ENCODE measurements at places on chromosomes 12 and 14. TPM values are rescaled to one million over a fixed set of nuclear protein-coding genes. Genes with fewer than 3 reads are reported as not detected.

The CD4 gene
- 15.0 TPM for total RNA-seq

GRCh38 chr12:52655251-52655650 lies 3.2 kb upstream of the KRT2 start:
- no peak for DNase-seq

DNA sequence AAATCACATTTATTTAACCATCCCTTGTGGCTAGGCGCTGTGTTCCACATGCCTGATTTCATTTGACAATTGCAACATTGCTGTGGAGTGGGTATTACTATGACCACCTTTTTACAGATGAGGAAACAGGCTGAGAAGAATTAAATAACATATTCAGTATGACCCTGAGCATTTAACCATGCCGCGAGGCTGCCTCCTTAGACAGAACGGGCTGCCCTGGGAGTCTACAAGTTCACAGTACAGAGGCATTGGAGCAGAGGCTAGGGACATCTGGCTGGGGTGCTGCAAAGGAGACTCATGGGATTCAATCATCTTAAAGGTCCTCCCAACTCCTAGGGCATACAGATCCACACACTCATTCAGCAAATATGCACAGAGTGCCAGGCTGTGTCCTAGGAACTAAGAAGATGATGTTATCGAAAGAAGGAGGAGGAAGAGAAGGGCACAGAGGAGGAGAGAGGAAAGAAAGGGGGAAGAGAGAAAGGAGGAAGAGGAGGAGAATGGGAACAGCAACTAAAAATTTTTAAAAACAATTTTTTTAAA lies 164.7 kb upstream of the CCND2 start:
- peak; percentile 53 for DNase-seq

- DNase-seq, result no peak
These were observed 174.5 kb downstream of the KTN1 start for GRCh38 chr14:55754471-55754870.

The LTBP2 gene
- total RNA-seq, result 493 TPM

DNA sequence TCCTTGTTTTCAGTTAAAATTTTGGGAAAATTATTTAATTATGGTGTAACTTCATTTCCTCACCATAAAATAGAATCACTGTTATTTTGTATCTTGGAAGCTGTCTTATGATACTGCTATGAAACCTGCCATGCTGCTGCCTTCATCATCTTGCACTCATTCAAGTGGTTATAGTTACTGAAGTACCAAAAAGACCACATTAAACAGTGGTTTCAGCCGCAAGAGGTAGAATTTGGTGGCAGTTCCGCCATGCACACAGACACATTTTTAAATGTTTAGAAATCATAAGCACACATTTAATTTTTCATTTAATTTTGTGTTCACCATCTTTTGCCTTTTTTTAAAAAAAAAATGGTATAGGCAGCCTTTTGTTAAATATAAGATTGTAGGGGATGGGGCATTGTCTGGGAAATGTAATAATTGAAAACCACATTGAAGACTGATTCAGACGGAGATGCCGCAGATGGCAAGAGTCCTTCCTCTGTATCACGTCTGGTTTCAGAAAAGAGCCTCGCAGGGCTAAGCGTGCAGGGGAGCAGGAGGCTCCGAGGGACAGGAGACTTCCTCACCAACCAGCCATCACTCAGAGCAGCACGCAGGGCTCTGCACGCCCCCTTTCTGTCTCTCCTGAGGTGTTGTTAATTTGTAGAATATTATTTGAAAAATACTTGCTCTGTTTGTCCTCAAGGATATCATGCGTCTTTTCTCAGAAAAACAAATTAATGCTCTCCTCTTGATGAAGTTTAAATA lies 115.2 kb upstream of the PELI2 start:
- DNase-seq, result no peak

The ADAMTS20 gene
- not detected for total RNA-seq

The TMEM229B gene
- total RNA-seq, result 5.8 TPM

DNA sequence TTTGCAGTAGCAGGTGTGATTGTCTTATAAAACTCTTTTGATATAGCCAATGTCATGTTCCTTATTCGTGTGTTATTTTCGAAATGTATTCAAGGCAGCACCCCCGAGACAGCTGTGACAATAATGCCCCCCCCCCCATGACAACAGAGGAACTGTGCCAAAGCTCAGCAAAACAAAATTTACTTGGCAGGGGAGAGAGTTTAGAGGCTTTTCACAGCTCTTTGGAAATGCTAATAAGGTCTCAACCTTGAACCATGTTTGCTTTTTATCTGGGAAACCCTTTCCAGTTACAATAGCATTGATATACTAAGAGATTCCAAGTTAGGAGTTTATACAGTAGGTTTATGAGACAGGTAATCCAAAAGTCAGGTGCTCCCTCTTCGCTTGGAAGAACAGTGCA lies 56.4 kb upstream of the USP44 start:
- DNase-seq, result no peak

- DNase-seq, result peak; percentile 38
These were observed 82.6 kb downstream of the LRRC74A start for GRCh38 chr14:76908834-76909233.

- DNase-seq, result no peak
These were observed 66.2 kb downstream of the CRADD start for GRCh38 chr12:93743229-93743998.

GRCh38 chr12:45483571-45483970 lies 245.9 kb upstream of the ARID2 start:
- no peak for DNase-seq

DNA sequence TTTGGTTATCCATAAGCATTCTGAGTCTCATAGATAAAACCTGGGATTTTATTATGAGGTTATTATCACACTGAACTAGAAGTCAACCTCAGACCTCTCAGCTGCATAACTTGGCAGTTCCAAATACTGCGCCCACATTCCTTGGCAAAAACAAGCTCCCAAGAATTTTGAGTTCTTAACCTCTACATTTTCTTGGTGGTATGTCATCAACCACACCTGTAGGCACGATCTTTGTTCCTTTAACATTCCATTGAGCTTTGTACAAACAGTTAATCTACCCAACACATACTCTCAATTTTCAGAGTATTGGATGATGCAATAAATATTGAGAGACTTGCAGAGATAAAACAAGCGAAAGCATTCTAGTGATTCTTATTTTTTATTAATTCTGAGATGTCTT lies 371.8 kb upstream of the PRICKLE1 start:
- DNase-seq, result peak; percentile 37

- DNase-seq, result no peak
These were observed 144.3 kb downstream of the BCL11B start for GRCh38 chr14:99127651-99128167.

DNA sequence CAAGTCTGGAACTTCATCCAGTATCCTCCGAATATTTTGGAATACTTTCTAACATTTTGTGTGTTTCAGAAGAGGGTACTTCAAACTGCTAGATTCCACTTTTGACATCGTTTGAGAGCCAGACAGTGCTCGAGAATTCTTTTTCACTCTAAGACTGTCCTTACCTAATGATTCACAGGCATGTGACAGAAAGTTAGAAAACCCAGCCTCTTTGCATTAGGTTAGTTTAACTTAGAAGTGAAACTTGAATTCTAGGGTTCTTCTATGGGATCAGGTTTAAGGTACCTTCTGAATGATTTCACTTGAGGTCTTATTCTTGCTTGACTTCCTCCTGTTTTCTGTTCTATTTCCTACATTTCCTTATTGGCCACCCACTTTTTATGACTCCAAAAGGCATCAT lies 431.8 kb downstream of the SLC6A15 start:
- DNase-seq, result no peak

DNA sequence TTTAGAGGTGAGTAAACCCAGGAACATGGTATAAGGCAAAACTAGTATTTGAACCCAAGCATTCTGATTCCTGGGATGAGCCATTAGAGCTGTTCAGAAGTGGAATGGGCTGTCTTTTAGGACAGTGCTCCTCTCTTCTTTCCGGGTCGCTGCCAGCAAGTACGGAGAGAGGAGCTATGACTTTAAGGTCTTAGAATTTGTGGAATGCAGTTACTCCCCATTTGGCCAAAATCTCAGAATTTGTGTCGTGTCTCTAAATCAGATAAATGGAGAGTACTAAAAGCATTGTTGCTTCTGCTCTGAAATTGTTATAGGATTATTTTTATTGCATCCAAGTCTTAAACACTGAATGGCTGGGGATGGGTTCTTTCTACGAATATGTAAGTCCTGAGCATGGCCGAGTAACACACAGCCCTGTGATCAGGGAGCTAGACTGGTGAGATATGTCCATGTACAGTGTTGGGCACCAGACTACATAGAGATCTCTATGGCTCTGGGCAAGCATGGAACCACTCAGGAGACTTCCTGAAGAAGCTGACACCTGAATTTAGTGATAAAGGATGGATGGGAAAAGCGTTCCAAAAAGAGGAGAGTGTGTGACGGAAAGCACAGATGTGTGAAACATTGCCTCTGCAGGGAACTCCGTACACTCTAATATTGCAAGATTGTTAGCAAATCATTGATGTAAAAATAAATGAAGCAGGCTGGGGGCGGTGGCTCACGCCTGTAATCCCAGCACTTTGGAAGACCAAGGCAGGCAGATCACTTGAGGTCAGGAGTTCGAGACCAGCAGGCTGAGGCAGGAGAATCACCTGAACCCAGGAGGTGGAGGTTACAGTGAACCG lies 184.7 kb downstream of the SRGAP1 start:
- DNase-seq, result peak; percentile 72

DNA sequence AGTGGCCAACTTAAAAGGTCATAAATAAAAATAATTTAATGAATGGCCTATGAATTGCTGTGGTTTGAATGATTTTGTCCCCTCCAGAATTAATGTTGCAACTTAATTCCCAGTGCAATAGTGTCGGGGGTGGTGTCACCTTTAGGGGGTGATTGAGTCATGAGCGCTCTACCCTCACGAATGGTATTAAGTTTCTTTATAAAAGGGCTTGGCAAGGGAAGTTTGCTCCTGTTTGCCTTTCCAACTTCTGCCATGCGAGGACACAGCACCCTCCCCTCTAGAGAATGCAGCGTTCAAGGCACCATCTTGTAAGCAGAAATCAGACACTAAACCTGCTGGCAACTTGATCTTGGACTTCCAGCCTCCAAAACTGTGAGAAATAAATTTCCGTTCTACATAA lies 253.3 kb downstream of the ATXN7L3B start:
- DNase-seq, result no peak

- no peak for DNase-seq
These were observed 84.0 kb upstream of the TMEM132D start for GRCh38 chr12:129987841-129988240.

- DNase-seq, result no peak
These were observed 93.7 kb downstream of the HMGA2 start for GRCh38 chr12:65918021-65918420.

GRCh38 chr12:124041907-124042306 lies 68.9 kb downstream of the ZNF664 start:
- DNase-seq, result no peak

The SHMT2 gene
- total RNA-seq, result 384 TPM

DNA sequence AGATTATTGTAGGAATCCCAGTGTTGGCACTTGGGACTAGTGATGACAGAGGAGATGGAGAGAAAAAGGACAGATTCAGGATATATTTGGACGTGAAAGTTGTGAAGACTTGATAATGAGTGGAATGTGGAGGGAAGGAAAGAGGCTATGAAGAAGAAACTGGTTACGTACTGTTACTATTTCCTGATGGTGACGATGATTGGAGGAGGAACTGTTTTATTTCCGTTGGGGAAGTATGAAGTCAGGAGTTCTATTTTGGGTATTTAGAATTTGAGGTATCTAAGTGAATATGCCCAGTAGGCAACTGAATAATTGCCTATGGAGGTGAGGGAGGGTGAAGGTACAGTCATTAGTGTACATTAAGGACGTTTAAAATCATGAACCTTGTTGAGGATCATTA lies 207.2 kb downstream of the TMTC2 start:
- DNase-seq, result no peak

DNA sequence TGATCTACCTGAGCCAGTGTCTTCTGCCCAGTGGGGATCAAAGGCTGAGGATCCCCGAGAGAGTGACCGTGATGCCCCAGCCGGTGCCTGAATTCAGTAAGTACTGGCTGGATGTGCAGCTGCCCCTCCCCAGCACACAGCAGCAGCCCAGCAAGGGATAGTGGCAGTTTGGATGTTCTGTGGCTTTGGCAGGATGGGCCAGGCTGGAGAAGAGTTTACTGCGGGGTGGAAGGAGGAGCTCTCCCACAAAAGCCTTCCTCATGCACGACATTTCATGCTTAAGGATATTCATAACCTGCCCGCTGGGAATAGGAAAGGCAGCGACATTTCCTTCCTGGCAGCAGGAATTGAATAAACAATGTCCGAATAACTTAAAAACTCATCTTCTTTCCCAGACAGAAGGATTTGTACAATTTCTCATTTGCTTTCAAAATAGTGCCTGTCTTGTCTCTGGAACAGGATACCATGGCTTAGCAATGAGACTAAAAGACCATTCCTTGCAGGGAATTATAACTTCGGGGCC lies 135.6 kb upstream of the PRMT8 start:
- no peak for DNase-seq

DNA sequence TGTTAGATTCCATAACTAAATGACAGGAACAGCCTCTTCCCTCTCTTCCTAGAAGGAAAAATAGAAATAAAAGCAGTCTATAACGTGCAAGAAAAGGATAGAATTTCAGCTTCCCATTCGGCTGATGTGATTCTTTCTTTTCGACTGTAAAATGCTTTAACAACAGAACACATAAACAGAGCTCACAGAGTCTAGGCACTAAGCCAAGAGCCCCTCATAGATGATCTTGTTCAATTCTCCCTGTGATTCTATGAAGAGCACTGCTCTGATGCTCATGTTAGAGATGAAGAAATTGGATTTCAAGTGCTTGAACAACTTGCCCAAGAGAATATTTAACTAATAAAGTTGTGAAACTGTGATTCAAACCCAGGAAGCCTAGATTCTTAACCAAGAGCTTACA lies 232.7 kb downstream of the RPAP3 start:
- DNase-seq, result no peak

DNA sequence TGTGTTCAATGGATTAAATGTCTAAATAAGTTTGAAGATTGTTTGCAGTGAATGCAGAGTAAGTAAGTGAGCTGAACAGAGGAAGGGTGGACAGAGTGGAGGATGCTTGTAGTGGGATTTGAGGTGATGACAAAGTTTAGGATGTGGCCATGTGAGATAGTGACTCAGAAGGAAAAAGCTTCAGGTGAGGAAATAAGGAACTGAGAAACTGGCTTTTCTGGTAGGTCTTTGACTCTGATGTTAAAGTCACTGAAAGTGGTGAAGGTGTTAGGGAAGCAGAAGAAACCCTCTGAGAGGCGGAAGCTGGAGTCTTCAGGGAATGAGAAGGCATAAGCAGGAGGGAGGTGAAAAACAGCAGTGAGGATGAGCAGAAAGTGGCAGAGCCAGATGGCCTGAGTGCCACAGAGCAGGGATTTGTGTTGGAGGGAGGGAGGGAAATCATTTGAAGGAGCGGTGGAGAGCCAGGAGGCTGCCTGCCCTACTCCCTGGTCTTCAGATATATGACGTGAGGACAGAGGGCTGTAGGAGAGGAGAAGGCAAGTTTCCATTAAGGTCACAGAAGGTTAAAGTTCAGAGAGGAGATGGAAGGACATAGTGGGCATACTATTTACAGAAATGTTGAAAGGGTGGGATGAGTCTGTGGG lies 24.8 kb downstream of the RGS6 start:
- no peak for DNase-seq

The WNT1 gene
- total RNA-seq, result not detected

GRCh38 chr12:19978193-19978592 lies 390.1 kb upstream of the PDE3A start:
- DNase-seq, result peak; percentile 54

GRCh38 chr14:68730348-68730747 lies 62.5 kb downstream of the ZFP36L1 start:
- DNase-seq, result no peak

The GARIN6 gene
- not detected for total RNA-seq

Data from osteoblast (primary cell).